ENCODE measurements at places on chromosomes 16 and 17.

DNA sequence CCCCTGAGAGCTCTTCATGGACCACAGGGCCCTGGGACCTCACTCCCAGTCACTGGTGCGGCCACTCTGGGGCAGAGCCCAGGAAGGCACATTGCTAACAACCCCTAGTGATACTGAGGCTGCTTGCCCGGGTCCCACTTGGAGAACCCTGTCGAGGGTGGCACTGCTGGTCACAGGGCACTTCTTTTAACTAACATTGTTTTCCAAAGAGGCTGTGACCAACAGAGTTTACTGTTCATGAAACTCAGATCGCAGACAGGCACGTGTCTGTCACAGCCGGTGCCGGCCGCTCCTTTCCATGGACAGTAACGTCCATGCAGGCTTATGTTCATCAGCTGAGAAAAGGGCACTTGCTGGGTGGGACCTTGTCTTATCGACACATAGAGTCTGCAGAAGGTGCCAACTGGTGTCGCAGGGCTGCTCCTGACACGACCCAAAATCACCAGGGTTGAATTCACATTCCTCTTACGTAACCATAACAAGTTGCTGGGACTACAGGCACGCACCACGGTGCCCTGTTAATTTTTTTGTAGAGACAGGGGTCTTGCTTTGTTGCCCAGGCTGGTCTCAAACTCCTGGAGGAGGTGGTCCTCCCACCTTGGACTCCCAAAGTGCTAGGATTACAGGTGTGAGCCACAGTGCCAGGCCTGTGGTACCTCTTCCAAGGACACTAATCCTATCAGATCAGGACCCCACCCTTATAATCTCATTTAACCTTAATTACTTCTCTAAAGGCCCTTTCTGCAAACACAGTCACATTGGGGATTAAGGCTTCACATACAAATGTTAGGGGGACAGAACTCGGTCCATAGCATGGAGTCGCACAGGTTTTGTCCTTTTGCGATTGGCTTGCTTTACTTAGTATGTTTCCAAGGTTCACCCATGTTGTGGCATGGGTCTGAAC lies 1.2 kb upstream of the ZC3H18 start:
- DNase-seq, result no peak

DNA sequence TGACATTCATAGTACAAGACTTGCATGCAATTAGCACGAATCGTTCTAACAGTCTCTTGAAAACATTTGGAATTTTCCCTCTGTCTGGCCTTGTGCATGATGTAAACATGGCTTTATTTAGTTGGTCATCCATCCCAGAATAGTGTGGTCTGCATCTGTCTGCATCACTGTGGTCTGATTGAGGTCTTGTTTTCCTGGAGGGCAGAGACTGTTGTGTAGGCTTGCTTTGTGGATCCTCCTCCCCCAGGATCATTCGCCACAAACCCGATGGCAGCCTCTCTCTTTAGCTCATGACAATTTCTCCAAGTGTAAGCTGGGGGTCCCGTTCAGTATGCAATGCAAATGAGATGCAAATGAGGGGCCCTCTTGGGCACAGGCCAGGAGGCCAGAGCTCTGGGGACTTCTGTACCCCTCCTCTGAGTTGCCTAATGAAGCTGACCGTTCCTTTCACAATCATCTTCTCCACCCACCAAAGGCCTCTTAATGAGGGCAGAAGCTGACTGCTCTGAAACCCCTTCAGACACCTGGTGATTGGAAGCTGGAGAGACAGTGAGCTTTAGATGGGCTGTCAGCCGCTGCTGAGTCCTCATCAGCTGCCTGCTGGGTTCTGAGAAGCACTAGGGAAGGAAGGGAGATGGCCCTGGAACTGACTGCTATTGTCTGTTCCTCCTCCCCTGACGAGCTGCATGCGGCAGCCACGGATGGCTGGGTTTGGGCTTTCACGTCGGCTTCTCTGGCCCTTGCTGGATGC lies 201.2 kb upstream of the CACNG3 start:
- DNase-seq, result no peak

GRCh38 chr17:20098314-20098713 lies 89.2 kb downstream of the SPECC1 start:
- DNase-seq, result no peak

GRCh38 chr16:88825146-88825545 lies 13.4 kb upstream of the APRT start:
- DNase-seq, result no peak

- DNase-seq, result no peak
Measured at GRCh38 chr16:14405611-14406537, 224.2 kb downstream of the PARN start.

DNA sequence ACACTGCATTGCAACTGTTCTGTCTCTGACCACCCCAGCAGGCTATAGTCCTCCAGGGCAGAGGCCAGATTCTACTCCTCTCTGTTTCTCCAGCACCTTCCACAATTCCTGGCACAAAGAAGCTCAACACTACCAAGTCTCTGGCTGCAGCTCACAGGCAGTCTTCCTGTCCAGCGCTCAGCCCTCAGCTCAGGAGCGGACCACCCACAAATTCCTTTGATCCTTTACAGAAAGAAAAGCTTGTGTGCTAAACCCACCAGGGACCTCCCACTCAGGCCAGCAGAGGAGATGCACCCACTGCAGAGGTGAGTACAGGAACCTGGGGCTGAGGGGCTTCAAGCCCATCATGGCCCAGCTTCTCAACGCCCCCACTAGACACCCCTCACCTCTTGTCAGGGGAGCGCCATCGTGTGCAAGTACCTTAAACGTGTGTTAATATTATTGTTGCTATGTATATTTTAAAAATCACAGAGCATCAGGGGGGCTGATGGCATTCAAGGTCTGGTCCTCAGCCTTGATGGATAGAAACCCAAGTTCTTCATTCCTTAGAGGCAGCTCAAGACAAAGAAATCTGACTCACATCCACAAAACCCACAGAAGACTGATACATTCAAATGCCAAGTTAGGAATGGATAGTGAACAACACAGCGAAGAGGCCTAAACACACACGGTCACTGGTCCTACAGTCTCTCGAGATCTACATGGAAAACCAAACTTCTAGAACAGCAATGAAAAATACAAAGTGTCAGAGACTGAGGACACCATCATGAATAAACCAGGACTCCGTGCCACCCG lies 8.4 kb downstream of the HSDL1 start:
- no peak for DNase-seq

GRCh38 chr16:79926451-79927205 lies 326.1 kb upstream of the MAF start:
- no peak for DNase-seq

- DNase-seq, result no peak
Measured at GRCh38 chr16:67790071-67790470, 16.3 kb downstream of the RANBP10 start.

DNA sequence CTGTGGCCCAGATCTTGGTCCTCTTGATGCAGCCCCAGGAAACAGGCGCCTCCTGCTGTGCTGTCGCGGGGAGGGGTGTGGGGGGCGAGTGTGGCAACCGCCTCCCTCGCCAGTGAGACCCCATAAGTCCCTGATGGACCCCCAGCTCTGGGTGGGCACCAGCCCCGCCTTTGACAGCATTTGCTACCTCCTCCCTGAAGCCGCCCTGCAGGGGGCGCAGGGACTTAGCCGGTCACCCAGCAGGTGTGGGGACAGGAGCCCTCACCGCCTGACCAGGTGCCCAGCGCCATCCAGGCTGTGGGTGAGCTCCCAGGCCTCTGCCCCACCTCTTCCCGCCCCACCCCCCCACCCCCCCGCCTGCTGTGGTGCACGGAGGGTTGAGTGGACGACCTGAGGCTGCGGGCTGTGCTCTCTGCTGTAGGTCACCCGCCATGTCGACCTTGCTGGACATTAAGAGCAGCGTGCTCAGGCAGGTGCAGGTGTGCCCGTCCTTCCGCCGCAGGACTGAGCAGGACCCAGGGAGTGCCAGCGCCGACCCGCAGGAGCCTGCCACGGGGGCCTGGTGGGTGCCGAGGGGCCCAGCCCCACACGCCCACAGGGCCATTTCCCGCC lies 4.8 kb downstream of the BAIAP3 start:
- no peak for DNase-seq

GRCh38 chr17:70377654-70378053 lies 208.3 kb downstream of the KCNJ2 start:
- no peak for DNase-seq

DNA sequence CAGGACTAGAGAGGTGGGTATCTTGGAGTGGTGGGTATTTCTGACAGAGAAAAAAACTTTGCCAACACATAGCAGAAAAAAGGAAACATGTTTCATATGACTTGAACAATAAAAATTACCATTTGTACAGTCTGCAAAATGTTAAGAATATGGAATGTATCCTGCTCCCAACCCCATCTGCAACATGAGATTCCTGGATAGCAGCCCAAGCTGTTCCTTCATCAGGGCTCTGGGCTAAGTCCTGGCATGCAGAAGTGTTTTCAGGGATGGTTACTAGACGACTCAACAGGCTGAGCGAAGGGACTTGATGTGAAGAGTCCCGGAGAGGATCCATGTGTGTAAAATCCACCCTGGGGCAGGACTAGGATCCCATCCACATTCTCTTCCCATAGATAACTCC lies 121.0 kb upstream of the IRX3 start:
- no peak for DNase-seq

GRCh38 chr16:2296661-2297505 lies 29.0 kb upstream of the RNPS1 start:
- no peak for DNase-seq

GRCh38 chr16:75065149-75065505 lies 51.5 kb downstream of the LDHD start:
- no peak for DNase-seq

- DNase-seq, result no peak
Measured at GRCh38 chr17:75499313-75500022, 15.9 kb downstream of the CASKIN2 start.

DNA sequence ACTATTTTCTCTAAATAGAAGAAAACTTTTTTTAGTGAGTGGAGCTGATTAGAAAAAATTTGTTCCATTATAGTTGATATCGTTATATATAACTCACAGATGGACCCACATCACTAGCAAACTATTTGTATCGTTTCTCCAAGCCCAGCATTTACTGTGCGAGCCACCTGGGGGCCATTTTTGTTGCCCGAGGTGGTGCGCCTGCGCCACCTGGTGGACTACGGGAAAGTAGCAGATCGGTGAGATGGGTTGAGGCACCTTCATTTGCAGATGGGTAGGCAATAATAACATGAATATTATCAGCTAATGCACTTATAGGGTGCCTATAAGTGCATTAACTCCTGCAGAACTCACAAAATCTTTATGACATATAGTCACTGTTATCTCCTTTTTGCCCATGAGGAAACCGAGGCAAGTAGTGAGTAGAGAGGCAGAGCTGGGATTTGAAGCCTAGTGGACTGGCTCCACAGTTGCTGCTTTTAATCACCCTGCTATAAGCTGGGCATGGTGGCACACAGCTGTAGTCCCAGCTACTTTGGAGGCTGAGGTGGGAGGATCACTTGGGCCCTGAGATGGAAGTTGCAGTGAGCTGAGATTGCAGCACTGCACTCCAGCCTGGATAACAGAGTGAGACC lies 23.2 kb upstream of the NTN1 start:
- no peak for DNase-seq

DNA sequence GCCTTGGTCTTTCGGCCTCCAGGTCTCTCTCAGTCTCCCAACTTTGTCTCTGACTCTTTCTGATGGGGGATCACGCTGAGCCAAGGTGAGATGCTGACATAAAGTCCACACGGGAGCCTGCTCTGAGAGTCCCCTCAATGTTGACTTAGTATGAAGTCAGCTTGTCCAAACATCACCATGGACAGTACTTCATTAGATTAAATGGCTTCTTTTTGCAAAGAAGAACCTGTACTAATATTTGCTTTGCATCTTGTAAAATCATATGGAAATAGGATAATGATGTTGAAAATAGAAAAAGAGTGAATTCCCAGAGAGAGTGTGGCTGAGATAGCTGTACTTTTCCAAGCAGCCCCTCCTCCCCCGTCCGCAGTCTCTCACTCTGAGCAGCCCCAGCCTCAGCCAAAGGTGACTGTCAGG lies 56.7 kb upstream of the SIAH1 start:
- DNase-seq, result no peak

GRCh38 chr17:7173687-7174602 lies 5.2 kb downstream of the ASGR1 start:
- DNase-seq, result no peak

DNA sequence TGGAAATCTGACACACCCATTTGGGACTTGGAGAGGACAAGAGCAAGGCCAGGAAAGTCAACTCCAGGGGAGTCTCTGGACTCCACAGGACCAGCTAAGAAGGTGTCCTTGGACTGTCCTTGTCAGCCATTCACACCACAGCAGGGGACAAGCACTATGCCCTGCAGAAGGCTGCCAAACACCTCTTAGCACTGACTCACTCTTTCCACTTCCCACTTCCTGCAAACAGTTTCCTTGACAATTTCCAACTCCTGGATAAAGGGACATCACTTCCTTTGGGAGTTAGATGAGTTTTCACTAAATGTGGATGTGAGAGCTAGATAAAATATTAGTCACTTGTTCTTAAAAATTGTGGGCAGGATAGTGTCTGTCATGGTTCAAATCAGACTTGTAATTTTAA lies 37.8 kb upstream of the BCAR1 start:
- no peak for DNase-seq

- DNase-seq, result peak; percentile 23
Measured at GRCh38 chr16:49496656-49497055, 123.1 kb downstream of the C16orf78 start.

GRCh38 chr16:88805887-88806393 lies 2.4 kb downstream of the CDT1 start:
- DNase-seq, result no peak

DNA sequence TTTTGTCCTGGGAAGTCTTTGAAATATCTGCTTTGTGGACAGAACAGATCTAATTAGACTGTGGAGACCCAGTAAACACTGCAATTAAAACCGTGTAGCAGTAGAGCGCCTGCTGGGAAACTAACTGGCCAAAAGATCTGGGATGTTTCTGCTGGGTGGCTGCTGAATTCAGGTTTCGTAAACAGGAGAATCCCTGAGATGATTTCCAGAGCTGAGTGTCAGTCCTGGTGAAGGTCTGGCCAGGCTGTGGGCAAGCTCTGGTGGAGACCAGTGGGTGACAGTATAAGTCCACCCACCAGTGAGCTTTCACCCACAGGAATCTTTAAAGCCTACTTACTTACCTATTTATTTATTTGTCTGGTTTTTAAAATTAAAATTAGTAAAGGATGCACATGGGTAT lies 257.2 kb downstream of the IRF8 start:
- DNase-seq, result no peak

DNA sequence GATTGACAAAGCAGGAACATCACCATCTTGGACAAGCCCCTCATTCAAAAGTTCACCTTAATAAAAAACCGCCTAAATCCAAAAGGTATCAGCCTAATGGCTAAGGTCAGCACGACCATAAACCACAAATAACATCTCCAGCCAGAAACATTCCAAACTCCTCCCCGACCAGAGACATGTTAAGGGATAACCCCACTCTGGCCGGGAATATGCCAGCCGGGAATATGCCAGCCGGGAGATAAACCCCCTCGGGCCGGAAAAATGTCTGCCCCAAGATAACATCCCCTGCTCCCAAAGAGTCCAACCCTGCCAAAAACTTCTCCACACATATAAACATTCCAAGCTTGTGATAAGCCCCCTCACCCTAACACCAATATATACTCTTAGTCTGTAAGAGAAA lies 1.4 kb downstream of the DHX33 start:
- no peak for DNase-seq

GRCh38 chr17:42985225-42985624 lies 4.9 kb downstream of the RUNDC1 start:
- no peak for DNase-seq
